ENCODE measurements at places on chromosomes 2 and 18.

- no peak for DNase-seq
Measured at GRCh38 chr2:237662671-237663093, 35.3 kb downstream of the LRRFIP1 start.

GRCh38 chr2:44086629-44087028, 82.0 kb upstream of the PPM1B start:
- no peak for DNase-seq

DNA sequence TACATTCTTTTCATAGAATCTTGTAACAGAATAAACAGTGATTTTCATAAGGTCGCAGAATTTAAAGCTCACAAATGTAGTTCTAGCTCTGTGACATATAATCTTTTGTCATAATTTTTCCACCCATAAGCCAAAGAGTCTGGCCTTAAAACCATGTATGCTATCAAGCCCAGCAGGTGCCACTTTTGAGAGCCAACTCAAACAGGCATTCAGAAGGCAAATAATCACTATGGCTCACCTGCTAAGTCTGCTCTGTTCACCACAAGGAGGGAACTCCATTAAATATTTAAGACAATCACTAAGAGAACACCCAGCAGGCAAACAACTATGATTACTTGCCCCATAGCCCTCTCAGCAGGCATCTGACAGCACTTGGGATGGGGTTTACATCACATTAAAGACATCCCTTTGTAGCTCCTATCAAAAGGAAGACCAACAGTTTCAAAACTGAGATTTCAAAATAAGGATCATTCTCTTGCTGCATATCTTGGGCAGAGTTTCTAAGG, 241.6 kb downstream of the PDE11A start:
- no peak for DNase-seq

GRCh38 chr2:202009019-202009481, 24.6 kb upstream of the FZD7 start:
- no peak for DNase-seq

GRCh38 chr2:117128461-117128860, 686.0 kb upstream of the DDX18 start:
- DNase-seq = no peak

DNA sequence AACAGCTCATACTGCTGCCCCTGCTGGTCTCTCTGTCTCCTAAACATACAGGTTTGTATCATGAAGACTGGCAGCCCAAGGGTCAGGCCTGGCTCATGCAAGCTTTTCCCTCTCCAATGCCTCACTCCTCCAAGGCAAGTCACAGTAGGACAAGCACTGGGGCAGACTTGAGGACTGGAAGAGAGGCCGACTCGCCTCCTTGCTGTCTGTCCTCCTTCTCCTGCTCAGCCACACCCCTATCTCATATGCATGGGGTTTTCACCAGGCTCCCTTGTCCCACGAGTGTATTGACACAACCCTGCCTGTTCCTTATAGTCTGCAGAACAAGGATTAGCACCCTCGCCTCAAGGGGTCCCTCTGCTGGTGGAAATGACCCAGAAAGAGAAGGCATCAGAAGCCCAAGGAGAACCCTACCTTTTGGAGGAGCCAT, 223.7 kb downstream of the SOX11 start:
- no peak for DNase-seq

DNA sequence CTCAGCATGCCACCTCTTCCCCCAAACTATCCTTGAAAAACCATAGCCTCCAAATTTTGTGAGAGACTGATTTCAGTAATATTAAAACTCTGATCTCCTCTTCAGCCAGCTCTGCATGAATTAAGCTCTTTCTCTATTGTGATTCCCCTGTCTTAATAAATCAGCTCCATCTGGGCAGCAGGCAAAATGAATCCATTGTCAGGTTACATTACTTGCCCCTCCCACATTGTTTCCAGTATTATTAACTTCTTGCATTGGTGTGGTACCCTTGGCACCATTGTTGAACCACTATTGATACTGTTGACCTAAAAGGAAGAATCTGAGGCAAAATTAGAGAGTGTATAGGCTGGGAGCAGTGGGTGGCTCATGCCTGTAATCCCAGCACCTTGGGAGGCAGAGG, 512.2 kb upstream of the VRK2 start:
- no peak for DNase-seq

- no peak for DNase-seq
Measured at GRCh38 chr2:72974436-72974754, 57.1 kb downstream of the EMX1 start.

- DNase-seq = no peak
Measured at GRCh38 chr2:27255187-27255586, 7.7 kb downstream of the SLC30A3 start.

GRCh38 chr2:128076461-128077106, 14.4 kb upstream of the UGGT1 start:
- no peak for DNase-seq

DNA sequence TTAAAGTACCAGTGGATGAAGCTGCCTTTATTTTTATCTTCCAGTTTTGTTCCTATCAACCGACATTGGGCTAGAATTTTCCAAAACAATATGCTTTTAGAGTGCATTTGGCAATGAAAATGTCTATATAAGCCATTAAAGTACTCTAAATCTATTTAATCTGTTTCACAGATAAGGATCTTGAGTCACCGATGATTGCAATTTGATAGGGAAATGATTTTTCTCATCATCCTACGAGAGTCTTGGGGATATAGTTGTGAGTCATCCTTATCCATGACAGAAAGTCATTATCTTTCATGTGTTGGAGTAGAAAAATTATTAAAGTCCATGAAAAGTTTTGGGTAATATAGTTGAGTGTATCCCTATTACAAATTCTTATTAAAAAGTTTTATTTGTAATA, 26.1 kb downstream of the SLC39A10 start:
- DNase-seq = no peak

GRCh38 chr18:37577051-37577611, 11.5 kb upstream of the CELF4 start:
- DNase-seq = no peak

DNA sequence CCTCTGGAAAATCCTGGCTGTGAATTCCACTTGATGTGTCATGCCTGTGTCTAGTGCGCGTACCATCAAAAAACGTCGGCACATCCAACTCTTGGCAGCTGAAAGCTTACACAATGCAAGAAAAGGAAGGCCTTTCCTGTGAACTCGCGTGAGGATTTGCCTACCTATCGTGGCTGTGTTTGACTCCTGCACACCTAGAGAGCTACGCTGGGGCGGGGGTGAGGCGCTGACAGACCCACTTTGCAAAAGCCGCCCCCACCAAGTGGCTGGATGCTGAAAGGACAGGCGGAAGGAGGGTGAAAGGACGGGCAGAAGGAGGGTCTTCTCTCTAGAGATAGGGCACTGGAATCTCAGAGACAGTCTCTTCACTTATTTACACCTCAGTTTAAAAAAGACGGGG, 270.1 kb downstream of the EIPR1 start:
- DNase-seq = no peak

GRCh38 chr2:207423886-207424285, 105.9 kb upstream of the CREB1 start:
- peak; percentile 68 for DNase-seq

DNA sequence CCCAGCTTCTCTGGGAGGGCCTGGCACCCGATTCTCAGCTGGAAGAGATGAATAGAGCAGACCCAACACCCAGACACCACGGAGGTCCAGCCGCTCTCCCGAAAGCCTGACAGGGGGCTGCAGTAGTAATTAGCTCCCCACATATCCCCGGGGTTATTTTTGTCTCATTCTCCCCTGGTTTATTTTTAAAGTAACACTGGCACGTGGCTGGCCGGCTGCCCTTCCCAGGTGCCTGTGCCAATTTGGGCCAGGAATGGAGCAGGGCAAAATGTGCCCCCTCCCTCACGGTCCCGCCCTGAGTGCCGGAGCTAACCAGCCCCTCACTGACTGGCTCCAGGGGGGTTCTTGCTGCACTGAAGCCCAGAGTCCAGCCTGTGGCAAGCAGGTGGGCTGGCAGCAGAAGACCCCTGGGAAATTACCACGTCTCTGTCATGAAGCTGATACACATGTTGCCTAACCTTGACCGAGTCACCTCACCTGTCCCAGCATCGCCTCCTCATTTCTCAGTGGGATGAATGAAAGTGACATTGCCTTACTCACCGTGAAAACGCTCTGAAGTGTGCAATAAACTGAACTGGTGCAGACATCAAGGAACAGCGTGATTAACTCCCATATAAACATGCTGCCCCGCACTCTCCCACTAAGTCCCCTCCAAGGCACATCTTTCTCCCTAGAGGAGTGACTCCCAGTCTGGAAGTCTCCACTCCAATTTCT, 18.4 kb downstream of the KCNK3 start:
- DNase-seq = no peak

DNA sequence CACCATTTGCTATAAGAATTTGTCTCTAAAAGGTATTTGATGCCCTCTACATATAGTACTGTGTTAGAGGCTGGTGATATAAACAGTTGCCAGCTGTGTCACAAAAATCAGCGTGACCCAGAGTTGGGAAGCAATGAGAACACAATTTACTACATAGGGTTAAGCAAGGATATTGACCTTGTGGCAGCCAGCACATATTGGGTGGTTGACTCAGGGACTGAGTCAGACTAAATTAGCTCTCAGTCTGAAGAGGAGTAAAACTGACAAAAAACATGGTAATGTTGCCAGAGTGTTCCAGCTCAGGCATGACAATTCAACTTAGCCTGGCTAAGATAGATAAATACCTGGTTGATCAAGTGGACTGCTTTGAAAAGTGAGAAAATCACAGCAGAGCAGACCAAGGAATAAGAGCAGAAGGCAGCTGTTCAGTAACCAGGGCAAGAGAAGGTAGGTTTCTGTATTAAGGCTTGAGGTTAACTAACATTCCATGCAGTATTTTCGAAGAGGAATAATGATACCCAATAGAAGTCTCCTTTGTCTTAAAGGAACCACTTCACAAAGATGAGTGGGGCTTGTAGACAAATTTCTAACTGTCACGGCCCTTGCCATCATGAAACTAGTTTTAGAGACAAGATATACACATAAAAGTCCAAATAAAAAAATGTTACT, 108.2 kb upstream of the ERBB4 start:
- no peak for DNase-seq

- DNase-seq = no peak
Measured at GRCh38 chr2:211513446-211513845, 957.0 kb downstream of the CPS1 start.

DNA sequence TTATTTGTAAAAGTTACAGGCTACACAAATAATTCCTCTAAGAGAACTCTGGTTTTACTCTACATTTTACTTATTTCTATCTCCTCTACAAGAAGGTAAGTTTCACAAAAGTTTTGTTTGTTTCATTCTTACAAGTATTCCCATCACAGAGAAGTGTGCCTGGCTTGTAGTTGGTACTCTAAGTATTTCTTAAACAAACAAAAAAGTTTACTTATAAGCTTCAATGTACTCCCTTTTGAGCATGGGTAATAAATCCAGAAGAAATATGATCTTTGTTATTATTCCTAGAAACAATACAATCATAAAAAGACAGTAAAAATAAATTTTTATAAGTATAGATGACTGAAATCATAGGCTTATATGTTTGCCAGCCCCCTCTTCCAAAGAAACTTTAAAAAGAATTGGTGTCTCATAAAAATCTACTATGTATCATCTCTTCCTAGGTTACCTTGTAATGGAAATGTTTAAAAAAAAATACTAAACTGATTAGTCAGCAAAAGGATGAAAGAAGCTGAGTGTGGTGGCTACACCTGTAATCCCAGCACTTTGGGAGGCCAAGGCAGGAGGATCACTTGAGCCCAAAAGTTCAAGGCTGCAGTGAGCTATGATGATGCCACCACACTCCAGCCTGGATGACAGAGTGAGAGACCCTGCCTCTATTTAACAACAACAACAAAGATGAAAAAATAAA, 54.7 kb downstream of the ATL2 start:
- no peak for DNase-seq

DNA sequence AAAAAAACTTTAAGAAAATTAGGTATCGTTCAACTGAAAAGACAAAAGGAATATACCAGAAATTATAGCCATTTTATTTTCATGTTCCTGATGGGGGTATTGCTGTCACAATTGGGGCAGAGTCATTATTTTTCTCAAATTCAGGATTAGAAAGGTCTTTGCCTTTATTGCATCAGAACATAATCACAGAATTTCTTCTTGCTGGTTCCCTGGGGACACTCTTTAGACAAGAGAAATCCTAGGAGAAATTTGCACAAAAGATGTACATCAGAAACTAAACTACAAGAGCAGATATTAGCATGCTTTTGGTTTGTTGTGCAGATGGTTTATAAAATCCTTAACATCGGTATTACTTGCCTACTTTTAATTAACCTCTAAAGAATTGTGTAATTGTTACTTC, 103.2 kb downstream of the NCOA1 start:
- no peak for DNase-seq

- DNase-seq = no peak
Measured at GRCh38 chr18:31396796-31397612, 20.4 kb downstream of the DSG4 start.

GRCh38 chr2:228268756-228269155, 87.3 kb upstream of the SPHKAP start:
- no peak for DNase-seq

All from GM06990 (cell line).